Left lobe of liver (tissue), 2 donors: ENCODE measurements at places on chromosomes 1 and 21. TPM values are rescaled to one million over a fixed set of nuclear protein-coding genes. Genes with fewer than 3 reads are reported as not detected.
A peak's percentile ranks its signal among the peaks of the same experiment; 100 is the strongest.

Gene DISC1
- 1.8 TPM for total RNA-seq

Gene S100A7
- not detected for total RNA-seq

Gene ARHGEF16
- 8.1 TPM for total RNA-seq

Gene FAM110D
- 0.28 TPM for total RNA-seq

Gene KIF26B
- total RNA-seq: 0.35 TPM

Gene AGMAT
- total RNA-seq: 58.0 TPM

Gene INSRR
- not detected for total RNA-seq

Gene NTRK1
- not detected for total RNA-seq

Gene PADI4
- 0.45 TPM for total RNA-seq

DNA sequence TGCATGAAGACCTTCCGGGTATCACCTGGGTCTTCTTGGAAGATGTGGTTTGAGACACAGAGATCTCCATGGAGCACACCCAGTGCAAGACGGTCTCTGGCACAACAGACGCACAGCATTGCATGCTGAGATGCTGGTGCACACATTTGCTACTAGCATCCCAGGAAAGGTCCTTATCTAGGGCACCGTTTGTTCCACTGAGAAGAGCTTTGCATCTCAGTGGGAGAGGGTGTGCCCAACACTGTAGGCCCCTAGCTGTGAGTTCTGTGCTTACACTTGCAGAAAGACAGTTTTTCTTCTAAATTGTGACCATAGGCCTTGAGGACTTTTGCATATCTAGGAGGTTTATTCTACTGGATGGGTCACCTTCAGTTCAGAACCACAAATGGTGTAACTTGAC, 554.1 kb downstream of the MATN1 start:
- peak; percentile 30 for DNase-seq

- DNase-seq: no peak
These were observed 4.1 kb downstream of the TMEM240 start for GRCh38 chr1:1536019-1536937.

DNA sequence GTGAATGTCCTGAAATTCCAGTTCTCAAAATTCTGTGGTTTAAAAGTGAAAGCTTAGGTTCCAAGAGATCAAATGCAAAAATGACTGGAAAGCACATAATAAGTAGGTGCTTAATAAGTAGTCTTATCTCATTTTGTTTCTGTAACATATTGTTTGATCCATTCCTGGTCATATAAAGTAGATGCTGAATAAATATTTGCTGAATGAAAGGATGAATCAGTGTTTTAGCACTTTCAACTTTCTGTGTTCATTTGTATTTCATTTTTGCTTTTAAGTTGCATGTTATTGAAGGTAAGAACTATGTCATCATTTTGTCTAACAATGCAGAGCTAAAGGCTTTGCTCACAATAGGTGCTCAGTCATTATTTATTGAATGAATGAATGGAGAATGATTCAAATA, 6.3 kb downstream of the MAST2 start:
- no peak for DNase-seq

DNA sequence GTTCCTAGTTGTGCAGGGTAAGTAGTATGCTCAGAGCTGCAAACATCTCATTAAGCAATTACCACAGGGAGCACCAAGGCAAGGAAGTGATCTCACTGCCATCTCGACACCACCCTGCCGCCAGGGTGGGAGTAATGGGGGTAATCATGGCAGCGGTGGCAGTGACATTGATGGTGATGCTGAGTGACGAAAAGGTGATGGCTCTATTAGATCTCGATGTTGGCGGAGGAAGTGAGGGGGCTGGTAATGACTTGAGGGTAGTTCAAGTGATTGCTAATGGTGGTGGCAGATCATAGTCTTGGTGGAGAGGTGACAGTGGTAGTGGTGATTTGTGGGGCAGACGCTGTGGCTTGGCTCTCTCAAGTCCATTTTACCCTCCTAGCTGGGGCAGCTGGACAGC, 25.4 kb upstream of the TENT5B start:
- DNase-seq: no peak

GRCh38 chr1:207029701-207030521, 2.6 kb downstream of the C1orf116 start:
- no peak for DNase-seq

DNA sequence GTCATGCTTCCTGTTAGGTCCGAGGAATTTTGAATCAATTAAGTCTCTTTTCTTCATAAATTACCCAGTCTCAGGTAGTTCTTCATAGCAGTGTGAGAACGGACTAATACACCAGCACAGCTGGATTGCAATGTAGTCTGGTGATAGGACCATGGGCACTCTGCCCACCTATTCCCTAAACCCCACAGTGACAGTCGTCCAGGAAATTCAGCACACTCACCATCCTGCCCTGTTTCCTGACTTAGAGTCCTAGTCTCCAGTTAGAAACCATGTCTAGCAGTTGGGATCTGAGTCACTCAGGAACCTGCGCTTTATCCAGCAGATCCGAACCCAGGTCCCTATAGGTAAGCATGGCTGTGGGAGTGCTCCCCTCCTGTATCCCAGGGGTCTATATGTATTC, 149.3 kb upstream of the TNR start:
- DNase-seq: no peak

GRCh38 chr21:29078869-29079767, 5.7 kb upstream of the CCT8 start:
- DNase-seq: no peak

GRCh38 chr1:116487031-116487430, 83.8 kb downstream of the CD58 start:
- DNase-seq: no peak

DNA sequence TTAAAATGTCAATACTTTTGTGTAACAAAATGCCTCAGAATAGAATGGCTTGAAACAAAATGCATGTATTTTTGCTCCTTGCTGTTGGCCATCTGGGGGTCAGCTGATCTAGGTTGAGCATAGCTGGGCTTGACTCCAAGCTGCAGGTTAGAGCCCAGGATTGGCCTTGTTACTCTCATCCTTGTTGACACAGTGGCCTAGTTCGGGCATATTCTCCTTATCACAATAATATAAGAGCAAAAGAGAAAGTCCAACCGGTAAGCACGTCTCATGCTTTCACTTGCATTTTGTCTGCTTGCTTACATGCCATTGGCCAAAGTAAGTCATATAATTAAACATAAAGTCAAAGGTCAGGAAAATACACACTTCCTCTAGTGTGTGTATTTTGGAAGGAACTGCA, 456.2 kb downstream of the KCNT2 start:
- DNase-seq: peak; percentile 65

GRCh38 chr1:38615680-38616079, 243.9 kb downstream of the RRAGC start:
- DNase-seq: no peak

DNA sequence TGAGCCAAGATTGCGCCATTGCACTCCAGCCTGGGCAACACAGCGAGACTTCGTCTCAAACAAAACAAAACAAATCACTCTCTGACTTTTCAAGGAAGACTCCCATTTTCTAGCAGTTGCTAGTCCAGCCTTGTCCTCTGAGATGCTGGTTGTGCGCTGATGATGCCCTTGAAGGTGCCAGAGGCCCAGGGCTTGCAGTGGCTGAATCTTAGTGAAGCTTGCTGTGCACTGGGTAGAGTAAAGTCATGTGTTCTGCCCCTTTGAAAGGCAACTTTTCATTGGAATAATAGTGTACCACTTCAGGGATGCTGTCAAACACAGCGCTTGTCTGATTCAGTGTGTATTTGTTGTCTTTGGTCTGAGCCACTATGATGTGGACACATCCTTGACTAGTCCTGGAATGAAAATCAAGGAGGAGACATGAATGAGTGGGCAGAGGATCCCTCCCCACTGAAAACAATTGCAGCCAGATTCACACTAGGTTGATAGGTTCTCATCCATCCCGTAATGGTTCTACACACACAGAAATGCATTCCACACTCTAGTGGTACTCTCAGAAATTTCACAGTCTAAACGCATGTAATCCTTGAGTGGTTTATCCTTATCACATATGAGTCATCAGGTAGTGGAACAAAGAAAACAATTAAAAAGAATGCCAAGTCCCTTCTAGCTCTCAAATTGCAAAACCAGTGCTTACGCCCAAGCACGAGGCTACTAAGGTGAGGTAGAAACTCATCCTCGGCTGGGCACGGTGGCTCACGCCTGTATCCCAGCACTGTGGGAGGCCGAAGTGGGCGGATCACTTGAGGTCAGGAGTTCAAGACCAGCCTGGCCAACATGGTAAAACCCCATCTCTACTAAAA, 17.8 kb upstream of the TDRD10 start:
- DNase-seq: no peak
